ENCODE measurements at places on chromosomes 4 and X. TPM values are rescaled to one million over a fixed set of nuclear protein-coding genes. Genes with fewer than 3 reads are reported as not detected.
A peak's percentile ranks its signal among the peaks of the same experiment; 100 is the strongest.

Gene UGT2A1
- total RNA-seq = not detected

Gene FGF13
- 7.5 TPM for total RNA-seq

Gene PNMA6F
- not detected for total RNA-seq

Gene RADX
- 6.2 TPM for total RNA-seq

Gene ADGRG4
- total RNA-seq = 0.03 TPM

Gene FATE1
- 0.37 TPM for total RNA-seq

Gene RHOXF1
- total RNA-seq = not detected

Gene HSD17B10
- total RNA-seq = 107 TPM

Gene FGFR3
- total RNA-seq = 24.8 TPM

Gene TMEM150C
- 5.4 TPM for total RNA-seq

Gene GC
- total RNA-seq = not detected

Gene CSAG1
- total RNA-seq = not detected

Gene SPANXN3
- total RNA-seq = not detected

DNA sequence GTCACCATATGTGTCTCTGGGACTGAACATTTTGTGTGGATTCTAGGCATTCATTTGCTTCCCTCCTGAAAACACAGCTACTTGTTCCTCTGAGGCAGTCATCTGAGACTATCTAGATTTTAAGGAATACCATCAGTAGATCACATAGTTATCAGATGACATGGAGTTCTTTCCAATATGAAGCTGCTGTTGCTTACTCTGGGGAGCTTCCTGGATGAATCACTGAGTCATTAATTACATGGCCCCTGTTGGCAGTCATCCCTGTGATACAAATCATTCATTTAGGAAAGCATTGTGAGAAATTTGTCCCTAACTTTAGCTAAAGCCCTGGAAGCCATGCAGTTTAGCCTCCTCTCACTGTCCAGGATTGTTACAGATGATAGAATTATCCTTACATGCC lies 98.2 kb upstream of the ARSJ start:
- no peaks in the 10 kb centered on the region for H3K36me3 ChIP-seq
- H3K27me3 ChIP-seq = no peaks in the 10 kb centered on the region
- H3K4me1 ChIP-seq = no peaks in the 10 kb centered on the region
- no peak overlapping the region for H3K27ac ChIP-seq
- DNase-seq = no peak

- no peak for DNase-seq
- H3K4me3 ChIP-seq = no peak overlapping the region
- H3K36me3 ChIP-seq = no peaks in the 10 kb centered on the region
These were observed 119.2 kb downstream of the NAA11 start for GRCh38 chr4:79206660-79207059.

DNA sequence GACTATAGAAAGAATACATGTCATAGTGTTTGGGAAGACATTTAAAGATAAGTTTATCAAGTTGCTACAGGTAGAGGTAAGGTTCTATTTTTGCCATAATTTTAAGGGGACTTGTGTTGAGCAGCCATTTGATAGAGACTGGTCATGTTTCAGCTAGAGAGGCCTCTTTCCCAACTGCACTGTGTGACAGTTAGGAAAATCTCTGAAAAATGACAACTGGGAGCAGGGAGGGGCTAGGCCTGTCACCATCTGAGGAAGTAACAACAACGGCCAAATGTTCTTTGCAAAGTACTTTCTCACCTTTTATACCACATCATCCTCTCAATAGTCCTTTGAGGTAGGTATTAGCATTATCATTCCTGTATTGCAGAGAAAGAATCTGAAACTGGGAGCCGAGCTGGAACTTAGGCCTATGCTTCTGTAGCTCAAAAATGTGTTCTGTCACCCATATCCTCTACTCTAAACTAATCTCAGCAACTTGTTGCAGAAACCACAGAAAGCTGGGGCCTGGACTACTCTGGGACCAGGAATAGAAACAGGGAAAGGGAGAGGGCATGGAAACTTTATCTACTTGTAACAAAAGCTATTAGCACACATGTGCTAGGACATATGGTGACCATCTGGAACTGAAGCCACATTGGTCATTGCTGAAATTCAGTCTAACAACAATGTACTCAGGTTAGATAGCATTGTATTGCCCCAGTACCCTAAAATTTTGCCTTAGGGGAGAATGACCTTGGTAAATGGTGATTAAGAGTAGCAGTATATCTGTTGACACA lies 198.9 kb downstream of the MID1IP1 start:
- DNase-seq = peak; percentile 53
- no peaks in the 10 kb centered on the region for H3K36me3 ChIP-seq
- H3K27me3 ChIP-seq = no peaks in the 10 kb centered on the region
- no peak overlapping the region for H3K27ac ChIP-seq
- no peaks in the 10 kb centered on the region for H3K4me1 ChIP-seq

DNA sequence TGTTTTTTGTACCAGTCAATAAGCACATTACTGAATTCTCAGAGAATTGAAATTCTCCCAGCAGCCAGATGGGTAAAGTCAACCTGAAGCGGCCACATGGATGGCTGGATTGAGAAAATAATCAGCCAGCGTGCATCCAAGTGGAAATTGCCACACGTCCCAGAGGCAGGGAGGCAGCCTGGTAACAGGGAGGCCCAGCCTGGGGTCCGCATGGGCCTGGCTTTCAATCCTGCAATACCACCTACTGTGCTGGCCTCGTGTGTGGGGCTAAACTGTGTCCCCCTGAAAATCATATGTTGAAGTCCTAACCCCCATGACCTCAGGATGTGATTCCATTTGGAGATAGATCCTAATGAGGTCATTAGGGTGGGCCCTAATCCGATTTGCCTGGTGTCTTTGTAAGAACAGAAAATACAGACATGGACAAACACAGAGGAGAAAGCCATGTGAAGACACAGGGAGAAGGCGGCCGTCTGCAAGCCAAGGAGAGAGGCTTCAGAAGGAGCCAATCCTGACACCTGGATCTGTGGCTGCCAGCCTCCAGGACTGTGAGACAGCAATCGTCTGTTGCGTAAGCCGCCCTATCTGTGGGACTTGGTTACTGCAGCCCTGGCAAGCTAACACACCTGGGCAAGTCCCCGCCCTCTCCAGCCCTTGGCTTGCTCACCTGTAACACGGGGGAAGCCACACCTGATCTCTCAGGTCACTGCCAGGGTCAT lies 90.3 kb downstream of the JAKMIP1 start:
- no peak overlapping the region for H3K4me3 ChIP-seq
- no peak overlapping the region for H3K27ac ChIP-seq
- H3K36me3 ChIP-seq = no peaks in the 10 kb centered on the region
- H3K27me3 ChIP-seq = peaks cover 7% of the 10 kb centered on the region

GRCh38 chr4:36026348-36026880 lies 217.9 kb downstream of the ARAP2 start:
- no peaks in the 10 kb centered on the region for H3K27me3 ChIP-seq
- no peak for DNase-seq
- no peaks in the 10 kb centered on the region for H3K36me3 ChIP-seq
- no peaks in the 10 kb centered on the region for H3K4me1 ChIP-seq
- H3K4me3 ChIP-seq = no peak overlapping the region

DNA sequence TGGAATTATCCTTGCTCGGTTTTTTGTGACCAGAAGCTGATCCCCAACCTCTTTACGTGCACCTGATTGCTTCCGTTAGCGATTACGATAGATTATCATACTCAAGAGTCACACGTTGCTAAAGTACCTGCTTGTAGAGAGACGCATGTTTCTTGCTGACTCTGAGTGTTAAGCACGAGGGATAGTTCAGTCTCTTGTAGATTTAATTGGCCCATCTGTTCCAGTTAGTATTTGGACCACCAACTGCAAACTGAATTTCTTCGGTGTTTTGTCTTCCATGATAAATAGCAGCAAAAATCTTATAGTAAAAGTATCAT lies 516 bp upstream of the COX18 start:
- DNase-seq = no peak
- H3K27me3 ChIP-seq = no peaks in the 10 kb centered on the region
- no peak overlapping the region for H3K4me3 ChIP-seq
- H3K36me3 ChIP-seq = peaks cover 3% of the 10 kb centered on the region
- peak overlapping the region; percentile 66 for H3K27ac ChIP-seq
- peaks cover 7% of the 10 kb centered on the region for H3K4me1 ChIP-seq

DNA sequence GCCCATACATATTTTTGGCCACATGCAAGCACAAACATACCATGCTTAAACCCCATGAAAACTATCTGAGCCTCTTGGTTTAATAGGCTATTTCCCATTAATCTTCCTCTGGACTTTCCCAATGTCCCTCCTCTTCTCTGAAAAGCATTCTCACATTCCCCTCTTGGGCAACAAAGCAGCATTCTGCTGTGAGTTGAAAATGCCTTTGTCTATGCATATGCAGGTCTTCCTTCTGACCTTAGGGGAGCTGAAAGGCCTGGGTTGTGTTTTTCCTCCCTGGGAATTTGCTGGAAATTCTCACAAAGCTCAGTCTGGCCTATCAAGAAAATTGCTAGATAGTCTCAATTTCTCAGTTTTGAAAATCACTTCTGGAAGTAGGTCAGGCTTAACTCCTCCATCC lies 4.2 kb downstream of the VSIG4 start:
- H3K4me1 ChIP-seq = no peaks in the 10 kb centered on the region
- no peaks in the 10 kb centered on the region for H3K36me3 ChIP-seq
- no peak overlapping the region for H3K27ac ChIP-seq
- DNase-seq = no peak
- no peak overlapping the region for H3K4me3 ChIP-seq

DNA sequence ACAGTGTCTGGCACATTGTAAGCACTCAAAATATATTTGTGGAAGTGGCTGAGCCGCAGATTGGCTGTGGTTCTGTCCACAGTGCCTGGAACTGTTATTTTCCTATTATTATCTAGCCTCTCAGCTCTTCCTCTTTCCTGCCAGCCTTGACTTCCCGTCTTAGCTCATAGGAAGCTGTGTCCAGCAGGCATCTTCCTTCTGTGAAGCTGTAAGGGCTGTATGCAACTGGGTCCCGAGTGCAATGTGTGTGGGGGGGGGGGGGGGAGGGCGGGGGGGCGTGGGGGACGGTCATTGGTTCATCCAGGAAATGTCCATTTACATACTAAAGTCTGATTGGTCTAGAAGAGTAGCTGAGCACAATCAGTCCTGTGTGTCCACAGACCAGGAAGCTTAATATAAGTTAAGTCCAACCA lies 210.7 kb downstream of the PDGFRA start:
- H3K27me3 ChIP-seq = no peaks in the 10 kb centered on the region
- peak; percentile 50 for DNase-seq
- H3K4me3 ChIP-seq = no peak overlapping the region

- no peaks in the 10 kb centered on the region for H3K4me1 ChIP-seq
- H3K36me3 ChIP-seq = no peaks in the 10 kb centered on the region
- no peak overlapping the region for H3K4me3 ChIP-seq
- peak; percentile 82 for DNase-seq
- no peak overlapping the region for H3K27ac ChIP-seq
These were observed 151.8 kb upstream of the FAT1 start for GRCh38 chr4:186875476-186875875.

- H3K27ac ChIP-seq = no peak overlapping the region
- H3K4me1 ChIP-seq = no peaks in the 10 kb centered on the region
These were observed 356.1 kb upstream of the SLC7A11 start for GRCh38 chr4:138598226-138598625.

GRCh38 chr4:25402521-25402920 lies 25.5 kb downstream of the ANAPC4 start:
- H3K27me3 ChIP-seq = no peaks in the 10 kb centered on the region
- H3K4me1 ChIP-seq = no peaks in the 10 kb centered on the region
- DNase-seq = no peak
- H3K36me3 ChIP-seq = peaks cover 20% of the 10 kb centered on the region

- DNase-seq = no peak
- no peak overlapping the region for H3K27ac ChIP-seq
- H3K27me3 ChIP-seq = no peaks in the 10 kb centered on the region
These were observed 172.1 kb upstream of the SLC7A11 start for GRCh38 chr4:138414202-138414601.

GRCh38 chrX:148562846-148563245 lies 62.4 kb downstream of the AFF2 start:
- DNase-seq = no peak
- no peak overlapping the region for H3K27ac ChIP-seq
- H3K36me3 ChIP-seq = no peaks in the 10 kb centered on the region
- H3K27me3 ChIP-seq = no peaks in the 10 kb centered on the region
- no peaks in the 10 kb centered on the region for H3K4me1 ChIP-seq
- H3K4me3 ChIP-seq = no peak overlapping the region

DNA sequence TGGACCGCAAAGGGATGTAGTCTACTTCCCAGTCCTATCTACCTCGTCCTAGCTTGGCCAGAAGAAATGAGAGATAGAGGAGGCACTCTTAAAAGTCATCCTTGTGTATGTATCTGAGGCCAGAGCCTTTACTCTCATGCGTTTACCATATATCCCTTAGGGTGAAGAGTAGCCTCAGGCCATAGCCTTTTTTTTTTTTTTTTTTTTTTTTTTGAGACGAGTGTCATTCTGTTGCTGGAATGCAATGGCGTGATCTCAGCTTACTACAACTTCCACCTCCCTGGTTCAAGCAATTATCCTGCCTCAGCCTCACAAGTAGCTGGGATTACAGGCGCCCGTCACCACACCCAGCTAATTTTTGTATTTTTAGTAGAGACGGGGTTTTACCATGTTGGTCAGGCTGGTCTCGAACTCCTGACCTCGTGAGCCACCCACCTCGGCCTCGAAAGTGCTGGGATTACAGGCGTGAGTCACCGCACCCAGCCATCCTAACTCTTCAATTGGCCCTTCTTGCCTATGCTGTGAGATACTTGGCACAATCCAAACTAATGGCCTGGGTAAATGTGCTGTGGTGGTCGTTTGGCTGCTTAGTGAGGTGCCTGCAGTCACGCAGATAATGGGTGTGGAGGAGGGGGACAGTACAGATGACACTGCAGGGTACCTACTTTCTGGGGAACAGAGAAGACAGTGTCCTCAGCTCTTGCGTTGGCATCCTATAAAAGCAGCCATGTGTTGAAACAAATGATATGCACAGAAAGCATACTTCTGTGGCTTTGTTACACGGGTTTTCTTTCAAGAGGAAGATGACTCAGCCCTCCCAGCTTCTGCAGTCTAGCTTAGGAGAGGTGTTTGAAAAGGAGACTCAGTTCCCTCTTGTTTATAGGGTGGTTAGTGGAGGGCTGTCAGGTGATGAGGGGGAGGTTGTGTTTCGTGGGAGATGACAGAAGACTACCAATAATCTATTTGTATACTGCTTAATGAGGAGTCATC lies 10.4 kb upstream of the DGAT2L6 start:
- no peaks in the 10 kb centered on the region for H3K4me1 ChIP-seq
- no peak for DNase-seq
- H3K4me3 ChIP-seq = no peak overlapping the region
- H3K27me3 ChIP-seq = peaks cover 2% of the 10 kb centered on the region

GRCh38 chr4:136741468-136741867 lies 790.8 kb downstream of the PCDH18 start:
- DNase-seq = no peak
- no peaks in the 10 kb centered on the region for H3K36me3 ChIP-seq

GRCh38 chr4:136909626-136910025 lies 622.7 kb downstream of the PCDH18 start:
- H3K4me1 ChIP-seq = no peaks in the 10 kb centered on the region
- no peak overlapping the region for H3K4me3 ChIP-seq
- no peak for DNase-seq
- no peaks in the 10 kb centered on the region for H3K36me3 ChIP-seq
- H3K27me3 ChIP-seq = no peaks in the 10 kb centered on the region
- H3K27ac ChIP-seq = no peak overlapping the region

Data from lung (tissue), 17 donors.